Stimulated activated naive B cell treated with anti-CD40 and anti-IgM and Interleukin-4, amounts not matched to agents 10 μg/mL and 1 μg/mL and 100 μg/mL, for 72 hours (primary cell): ENCODE measurements at places on chromosomes 1 and 21.

GRCh38 chr1:74766579-74766978, 33.6 kb downstream of the TYW3 start:
- DNase-seq = no peak

- no peak for DNase-seq
These were observed 36.5 kb upstream of the KCNJ15 start for GRCh38 chr21:38220270-38220737.

DNA sequence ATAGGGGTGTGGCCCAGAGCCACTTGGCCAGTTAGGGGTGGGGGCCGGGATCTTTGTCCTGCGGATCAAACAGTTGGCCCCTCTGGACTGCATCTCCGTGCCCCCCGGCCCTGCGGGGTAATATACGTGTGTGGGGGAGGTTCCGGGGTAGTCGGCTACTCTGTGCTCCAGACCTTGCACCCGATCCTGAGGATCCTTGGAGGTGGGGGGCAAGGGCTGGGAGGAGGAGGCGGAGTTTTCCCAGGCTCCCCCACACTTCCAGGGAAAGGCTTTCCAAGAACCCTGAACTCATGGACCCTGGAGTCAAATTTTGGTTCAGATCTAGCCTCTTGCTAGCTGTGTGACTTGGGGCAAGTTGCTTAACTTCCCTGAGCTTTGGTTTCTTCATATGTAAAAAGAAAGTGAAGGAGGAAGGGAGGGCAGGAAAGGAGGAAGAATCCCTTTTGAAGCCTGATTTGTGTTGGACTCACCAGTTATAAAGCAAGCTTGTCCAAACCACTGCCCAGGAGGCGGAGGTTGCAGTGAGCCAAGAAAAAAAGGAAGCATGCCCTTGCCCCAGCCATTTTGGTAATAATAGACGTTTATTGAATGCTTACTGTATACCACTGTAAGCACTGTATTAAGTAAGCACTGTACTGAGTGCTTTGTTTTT, 686 bp downstream of the MIIP start:
- no peak for DNase-seq

- DNase-seq = no peak
These were observed 375.6 kb upstream of the PRMT6 start for GRCh38 chr1:106680776-106681344.

DNA sequence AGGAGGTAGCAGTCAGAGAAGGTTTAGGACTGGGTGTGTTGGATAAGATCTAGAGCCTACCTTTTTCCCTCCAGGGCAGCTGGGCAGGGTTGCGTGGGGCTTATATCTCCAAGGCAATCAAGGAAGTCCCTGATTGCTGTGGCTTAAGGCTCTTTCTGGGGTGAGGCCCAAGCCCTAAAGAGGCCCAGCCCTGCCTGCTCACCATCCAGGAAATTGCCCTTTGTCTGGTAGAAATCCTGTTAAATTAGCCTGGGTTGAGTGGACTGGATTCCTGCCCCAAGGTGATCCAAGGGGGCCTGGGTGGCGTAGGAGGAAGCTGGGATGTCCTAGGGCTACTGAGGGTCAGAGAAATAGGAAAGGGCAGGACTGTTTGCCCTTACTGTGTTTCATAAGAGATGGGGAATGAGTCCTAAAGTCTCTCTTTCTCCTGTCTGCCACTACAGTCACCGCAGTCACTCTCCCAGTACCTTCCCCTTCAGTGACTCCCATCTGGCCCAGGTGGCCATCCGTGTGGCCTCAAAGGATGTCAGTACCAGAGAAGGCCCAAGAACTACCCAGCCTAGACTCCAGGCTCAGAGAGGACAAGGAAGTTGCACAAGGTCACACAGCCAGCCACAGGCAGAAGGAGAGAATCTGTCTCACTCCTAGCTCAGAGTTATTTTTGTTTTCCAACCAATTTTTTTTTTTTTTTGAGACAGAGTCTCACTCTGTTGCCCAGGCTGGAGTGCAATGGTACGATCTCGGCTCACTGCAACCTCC, 25.8 kb downstream of the MFSD2A start:
- DNase-seq = no peak

DNA sequence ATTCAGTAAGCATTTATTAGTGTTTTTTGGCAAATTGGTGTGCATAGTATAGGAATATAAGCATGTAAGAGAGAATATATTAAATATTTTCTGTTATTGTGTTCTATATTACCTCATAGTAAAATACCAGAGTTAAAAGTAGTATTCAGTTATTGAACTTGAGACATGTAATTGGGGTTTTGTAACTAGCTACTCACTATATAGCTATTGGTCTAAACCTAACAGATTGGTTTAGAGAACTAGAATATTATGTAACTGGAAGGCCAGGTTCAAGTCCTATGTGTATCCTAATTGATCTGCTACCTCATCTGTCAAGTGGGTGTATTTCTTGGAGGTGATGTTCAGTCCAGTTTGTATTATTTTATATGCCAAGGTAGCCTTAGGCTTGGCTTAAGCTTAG, 26.3 kb downstream of the CLIC4 start:
- DNase-seq = no peak

- DNase-seq = no peak
These were observed 45.3 kb upstream of the KCNE1 start for GRCh38 chr21:34557261-34557660.

GRCh38 chr1:42738678-42739226, 1.3 kb downstream of the CLDN19 start:
- DNase-seq = no peak

- DNase-seq = no peak
These were observed 580.2 kb downstream of the SMYD3 start for GRCh38 chr1:245926888-245927287.

GRCh38 chr1:158916085-158916484, 15.3 kb upstream of the PYHIN1 start:
- no peak for DNase-seq

DNA sequence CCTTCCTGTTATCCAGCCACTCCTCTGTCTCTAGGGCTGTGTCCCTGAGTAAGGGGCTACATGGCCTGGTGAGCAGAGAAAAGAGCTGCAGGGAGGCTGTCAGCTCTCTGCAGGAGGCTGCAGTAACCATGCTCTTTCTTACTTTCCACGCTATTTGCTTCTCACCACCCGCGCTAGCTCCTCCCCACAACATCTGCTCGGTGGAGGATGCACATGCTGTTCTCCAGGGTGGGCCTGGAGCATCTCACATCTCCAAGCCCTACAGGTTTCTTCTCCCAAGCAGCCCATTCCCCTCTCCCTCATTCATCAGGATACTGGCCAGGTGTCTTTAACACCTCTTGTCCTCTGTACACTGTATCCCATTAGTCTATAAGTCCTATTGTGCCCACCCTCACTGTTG, 103.8 kb downstream of the IER5 start:
- DNase-seq = no peak

- no peak for DNase-seq
These were observed 78.3 kb downstream of the NPHP4 start for GRCh38 chr1:5913876-5914275.

- no peak for DNase-seq
These were observed 15.3 kb upstream of the TBCE start for GRCh38 chr1:235351898-235352297.

- DNase-seq = no peak
These were observed 99.0 kb upstream of the HNRNPU start for GRCh38 chr1:244963231-244963826.

- DNase-seq = no peak
These were observed 23.3 kb upstream of the S100A7 start for GRCh38 chr1:153483776-153484175.

DNA sequence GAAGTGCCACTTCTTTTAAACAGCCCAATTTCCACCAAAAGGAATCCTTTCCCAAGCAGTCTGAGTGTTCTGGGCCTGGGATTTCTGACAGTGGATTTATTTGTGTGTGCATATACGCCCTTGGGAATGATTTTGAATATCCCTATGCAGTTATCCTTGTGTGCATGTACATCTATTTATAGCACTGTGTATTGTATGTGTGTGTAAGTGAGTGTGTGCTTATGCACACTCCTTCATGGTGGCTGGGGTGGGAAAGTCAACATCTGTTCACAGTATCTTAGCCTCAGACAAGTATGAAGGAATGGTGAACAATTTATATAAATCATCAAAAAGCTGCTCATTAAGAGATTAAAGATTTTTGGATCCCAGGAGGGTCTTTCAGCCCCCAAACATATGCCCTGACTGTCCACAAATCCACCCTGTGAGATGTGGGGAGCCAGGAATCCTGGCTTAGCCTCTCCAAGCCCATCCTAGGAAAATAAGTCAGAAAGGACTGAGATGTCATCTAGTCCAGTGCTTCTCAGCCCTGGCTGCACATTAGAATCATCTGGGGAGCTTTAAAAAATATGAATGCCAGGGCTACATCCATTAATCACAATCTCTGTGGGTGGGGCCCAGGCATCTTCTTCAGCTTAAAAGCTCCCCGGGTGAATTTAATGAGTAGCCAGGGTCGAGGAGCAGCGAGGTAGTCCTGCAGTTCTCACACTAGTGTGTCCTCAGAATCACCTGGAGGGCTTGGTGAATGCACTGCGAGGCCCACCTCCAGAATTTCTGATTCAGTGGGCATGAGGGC, 101.4 kb downstream of the PLXNA2 start:
- DNase-seq = no peak

DNA sequence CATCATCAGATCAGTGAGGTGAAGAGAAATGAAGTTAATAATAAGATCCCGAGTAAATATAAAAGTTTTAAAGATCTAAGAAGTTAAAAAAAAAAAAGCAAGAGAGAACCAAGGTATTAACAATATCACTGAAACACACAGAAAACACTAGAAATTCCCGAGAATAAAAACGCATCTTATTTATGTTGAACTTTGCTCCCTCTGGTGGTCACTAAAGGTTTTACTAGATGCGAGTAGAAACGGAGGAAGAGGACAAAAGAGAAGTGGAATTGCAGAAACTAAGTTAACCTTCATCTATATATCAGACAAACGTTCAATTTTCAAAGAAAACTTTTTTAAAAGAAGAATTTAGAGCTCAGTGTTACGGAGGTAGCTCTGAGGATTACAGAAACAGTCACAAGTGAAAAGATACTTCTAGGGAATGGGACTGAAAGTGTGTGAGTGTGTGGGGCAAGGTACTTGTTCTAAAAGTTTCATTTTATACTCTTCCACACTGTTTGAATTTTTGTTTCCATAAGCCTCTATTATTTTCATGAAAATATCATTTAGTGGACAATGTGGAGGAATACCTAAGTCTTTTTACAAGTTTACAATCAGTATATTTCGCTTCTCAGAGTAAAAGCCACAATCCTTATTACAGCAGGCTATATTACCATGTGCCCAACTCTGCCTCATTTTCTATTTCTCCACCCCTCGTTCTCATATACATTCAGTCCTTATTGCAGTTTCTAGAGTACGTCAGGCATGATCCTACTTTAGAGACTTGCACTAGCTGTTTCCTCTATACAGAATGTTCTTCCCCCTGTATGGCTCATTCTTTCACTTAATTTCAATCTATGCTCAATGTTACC, 19.7 kb downstream of the ACBD6 start:
- no peak for DNase-seq

DNA sequence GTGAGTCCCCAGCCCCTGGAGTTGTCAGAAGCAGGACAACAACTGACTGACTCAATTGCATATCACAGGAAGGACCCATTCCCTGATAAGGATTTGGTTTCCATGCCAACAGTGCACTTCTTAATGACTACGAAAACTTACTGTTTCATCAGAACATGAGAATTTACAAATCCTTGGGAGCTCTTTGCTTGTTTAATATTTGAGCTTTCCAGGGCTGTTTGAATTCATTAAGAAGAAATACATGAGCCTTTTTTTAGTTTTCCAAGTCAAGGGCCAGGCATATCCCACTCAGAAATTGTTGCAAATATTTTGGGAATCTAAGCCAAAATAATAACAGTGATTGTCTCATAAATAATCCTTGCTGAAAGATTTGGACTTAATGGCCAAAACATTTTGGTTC, 27.2 kb upstream of the COL24A1 start:
- no peak for DNase-seq

DNA sequence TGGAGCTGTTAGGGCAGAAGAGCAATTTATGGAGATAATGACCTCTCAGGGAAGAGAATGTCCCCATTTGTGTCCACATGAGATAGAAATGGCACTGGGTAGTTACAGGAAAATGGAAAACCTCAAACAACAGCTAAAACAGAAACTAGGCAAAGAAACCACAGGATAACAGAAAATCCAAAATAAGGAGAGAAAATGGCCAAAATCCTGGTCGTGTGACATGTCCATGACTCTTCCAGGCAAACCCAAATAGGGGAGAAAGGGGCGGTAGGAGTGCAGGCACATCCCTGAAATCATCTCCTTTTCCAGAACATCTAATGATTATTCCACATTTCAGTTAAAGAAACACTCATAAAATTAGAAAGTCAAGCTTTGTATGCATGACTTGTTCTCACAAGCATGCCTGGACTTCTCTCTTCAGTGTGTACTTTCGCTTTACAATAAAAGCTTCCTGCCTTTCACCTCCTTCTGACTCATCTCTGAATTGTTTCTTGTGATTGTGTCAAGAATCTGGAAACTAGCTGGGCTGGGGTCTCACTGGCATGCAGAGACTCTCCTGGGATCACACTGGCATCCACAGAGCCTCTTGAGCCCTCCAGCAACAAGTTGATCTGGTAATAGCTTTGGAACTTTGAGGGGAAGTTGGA, 171.4 kb upstream of the ZP4 start:
- DNase-seq = no peak

DNA sequence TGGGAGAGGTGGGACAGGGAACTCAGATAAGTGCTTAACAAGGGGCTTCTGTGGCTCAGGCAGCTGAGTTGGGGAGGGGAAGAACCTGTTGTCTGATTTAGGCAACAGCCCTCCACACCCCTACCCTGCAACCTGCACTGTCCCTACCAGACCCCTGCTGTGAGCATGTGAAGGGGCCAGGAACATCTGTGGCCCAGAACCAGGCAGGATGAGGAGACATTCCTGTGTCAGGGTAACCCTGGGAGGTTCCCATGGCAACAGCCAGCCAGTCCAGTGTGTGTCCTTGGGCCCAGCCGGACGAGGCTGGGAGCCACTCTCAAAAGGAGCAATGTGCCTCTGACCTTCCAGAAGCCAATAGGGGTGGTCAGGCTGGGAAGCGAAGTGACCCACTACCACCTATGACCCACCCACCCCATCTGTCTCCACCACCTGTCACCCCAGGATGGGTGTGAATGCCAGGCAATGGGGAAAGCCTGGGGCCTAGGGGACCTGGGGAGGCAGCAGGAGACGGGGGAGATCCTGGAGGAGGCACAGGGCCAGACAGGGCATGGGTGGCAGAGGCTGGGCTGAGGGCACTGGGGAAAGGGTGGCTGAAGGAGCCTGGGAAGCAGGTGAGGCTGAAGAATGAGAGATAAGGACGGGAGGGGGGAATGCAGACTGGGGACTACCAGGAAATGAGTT, 5.0 kb upstream of the PMVK start:
- DNase-seq = no peak
